Activated CD8-positive, alpha-beta memory T cell treated with anti-CD3 and anti-CD28 coated beads for 1 hour (primary cell): ENCODE measurements at places on chromosomes 7 and 10.

DNA sequence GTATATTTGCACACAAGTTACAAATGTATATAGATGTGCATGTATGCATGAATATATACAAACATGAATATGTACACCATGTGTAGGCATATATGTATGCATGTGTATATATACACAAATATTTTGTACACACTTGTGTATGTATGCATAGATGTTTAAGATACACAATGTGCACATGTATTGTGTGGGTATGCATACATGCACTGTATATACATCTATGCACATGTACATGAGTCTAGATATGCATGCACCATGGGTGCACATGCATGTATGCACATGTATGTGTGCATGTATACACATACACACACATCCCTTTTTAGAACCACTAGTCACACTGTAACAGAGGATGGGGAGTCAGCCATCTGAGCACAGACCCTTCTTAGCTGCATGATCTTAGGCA, 249.4 kb downstream of the COBL start:
- DNase-seq, result no peak

GRCh38 chr10:114356751-114357514, 47.4 kb downstream of the AFAP1L2 start:
- DNase-seq, result no peak

DNA sequence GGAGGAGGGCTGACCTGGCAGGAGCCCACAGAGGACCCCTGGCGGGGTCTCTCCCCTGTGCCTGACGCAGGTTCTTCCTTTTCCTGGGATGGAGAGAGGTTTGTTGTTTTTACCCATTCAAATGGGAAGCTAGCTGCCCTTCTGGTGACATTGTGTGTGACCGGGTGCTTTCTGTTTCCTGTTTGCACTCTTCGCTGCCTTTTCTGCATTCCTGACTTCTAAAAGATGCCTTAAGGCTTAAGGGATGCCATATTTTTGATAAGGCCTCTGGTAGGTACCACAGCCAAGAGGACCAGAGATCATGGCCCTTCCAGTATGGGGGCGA, 20.3 kb downstream of the ZNF783 start:
- DNase-seq, result no peak

DNA sequence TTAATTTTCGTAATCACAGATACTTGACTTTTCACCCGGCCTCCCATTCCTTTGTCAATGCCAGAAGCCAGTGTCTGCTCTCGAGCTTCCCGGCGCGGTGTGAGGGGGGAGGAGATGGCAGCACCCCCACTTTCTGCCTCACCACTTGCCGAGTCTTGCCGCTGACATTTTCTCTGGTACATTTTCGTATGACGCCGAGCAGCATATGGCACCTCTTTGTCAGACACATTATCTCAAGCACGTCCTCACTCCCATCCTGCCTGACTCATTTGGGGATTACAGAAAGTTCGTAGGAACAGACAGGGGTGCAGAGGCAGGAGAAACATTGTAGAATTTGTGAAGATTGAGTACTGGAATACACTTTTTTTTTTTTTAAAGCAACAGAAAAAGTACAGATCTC, 60.8 kb upstream of the SORCS3 start:
- no peak for DNase-seq

GRCh38 chr10:60490013-60490412, 100.3 kb upstream of the ANK3 start:
- DNase-seq, result no peak

DNA sequence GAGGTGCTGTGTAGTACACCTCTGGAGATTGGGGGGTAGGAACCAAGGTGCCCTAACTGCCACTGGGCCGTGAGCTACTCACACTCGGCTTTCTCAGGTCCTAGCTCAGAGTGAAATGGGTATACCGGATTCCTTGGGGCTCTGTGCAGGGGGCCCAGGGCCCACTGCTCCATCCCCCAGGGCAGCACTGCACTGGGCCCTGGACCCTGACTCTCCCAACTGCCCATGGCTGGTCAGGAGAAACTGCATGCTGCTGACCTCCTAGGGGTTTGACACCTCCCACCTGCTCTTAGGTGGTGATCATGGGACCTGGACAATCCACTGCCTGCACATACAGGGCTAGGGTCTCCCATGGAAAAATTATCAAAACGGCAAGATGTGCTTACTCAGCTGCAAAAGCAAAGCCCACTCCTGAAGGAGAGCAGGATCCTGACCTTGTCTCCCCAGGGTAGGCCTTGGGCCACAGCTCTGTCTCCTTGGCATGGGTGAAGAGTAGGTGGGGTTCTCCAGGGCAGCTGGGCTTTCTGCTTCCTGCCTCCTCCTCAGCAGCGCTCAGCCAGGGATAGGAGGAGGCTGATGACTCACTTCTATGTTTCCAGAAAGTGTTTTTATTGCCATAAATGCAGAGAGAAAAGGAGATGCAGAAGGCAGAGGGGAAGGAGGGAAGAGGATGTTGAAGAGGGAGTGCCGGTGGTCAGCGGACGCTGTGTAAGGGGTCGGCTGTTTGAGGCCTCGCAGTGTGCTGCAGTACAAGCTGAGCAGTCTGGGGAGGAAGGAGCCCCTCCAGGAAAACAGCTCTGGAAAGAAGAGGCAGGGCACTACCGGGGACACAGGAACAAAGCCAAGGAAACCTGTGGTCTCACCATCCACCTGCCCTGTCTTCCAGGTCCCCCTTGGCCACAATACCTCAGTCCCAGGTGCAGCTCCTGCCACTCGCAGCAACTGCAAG, 107.8 kb downstream of the ARHGAP22 start:
- no peak for DNase-seq

GRCh38 chr7:145293228-145293701, 457.4 kb upstream of the TPK1 start:
- DNase-seq, result no peak
